ENCODE measurements at places on chromosomes 4 and X. TPM values are rescaled to one million over a fixed set of nuclear protein-coding genes. Genes with fewer than 3 reads are reported as not detected.

The RIPPLY1 gene
- not detected for total RNA-seq

The KIT gene
- total RNA-seq, result 3.3 TPM

The RIBC1 gene
- 0.73 TPM for total RNA-seq

The CXCL5 gene
- 0.61 TPM for total RNA-seq

The FGF16 gene
- total RNA-seq, result not detected

The APOOL gene
- total RNA-seq, result 13.0 TPM

The SPANXN3 gene
- total RNA-seq, result not detected

The DCAF8L2 gene
- total RNA-seq, result not detected

The FGF5 gene
- 24.8 TPM for total RNA-seq

The MEPE gene
- total RNA-seq, result not detected

The FRG2 gene
- total RNA-seq, result not detected

The GDPD2 gene
- 0.16 TPM for total RNA-seq

The AADAT gene
- 6.1 TPM for total RNA-seq

The AREG gene
- 0.32 TPM for total RNA-seq

The ACSL4 gene
- total RNA-seq, result 125 TPM

The PPARGC1A gene
- total RNA-seq, result 10.2 TPM

The PCDH19 gene
- total RNA-seq, result 0.85 TPM

The UTP14A gene
- 17.4 TPM for total RNA-seq

The CT55 gene
- total RNA-seq, result not detected

The PASD1 gene
- not detected for total RNA-seq

The DUSP9 gene
- not detected for total RNA-seq

The KCND1 gene
- 2.1 TPM for total RNA-seq

The SSX1 gene
- total RNA-seq, result not detected

The TXK gene
- total RNA-seq, result 0.32 TPM

The CT45A1 gene
- not detected for total RNA-seq

The PABPC1L2B gene
- total RNA-seq, result not detected

The ANK2 gene
- 97.5 TPM for total RNA-seq
